ENCODE measurements at places on chromosomes 4 and X.

GRCh38 chrX:11751261-11751660 lies 6.8 kb upstream of the MSL3 start:
- DNase-seq, result no peak

- DNase-seq, result no peak
These were observed 179.4 kb downstream of the QDPR start for GRCh38 chr4:17332478-17332877.

GRCh38 chr4:101415962-101416361 lies 68.6 kb upstream of the PPP3CA start:
- no peak for DNase-seq

GRCh38 chr4:72564184-72564583 lies 4.8 kb downstream of the ADAMTS3 start:
- no peak for DNase-seq

GRCh38 chrX:2507196-2507595 lies 6.4 kb upstream of the DHRSX start:
- DNase-seq, result no peak

DNA sequence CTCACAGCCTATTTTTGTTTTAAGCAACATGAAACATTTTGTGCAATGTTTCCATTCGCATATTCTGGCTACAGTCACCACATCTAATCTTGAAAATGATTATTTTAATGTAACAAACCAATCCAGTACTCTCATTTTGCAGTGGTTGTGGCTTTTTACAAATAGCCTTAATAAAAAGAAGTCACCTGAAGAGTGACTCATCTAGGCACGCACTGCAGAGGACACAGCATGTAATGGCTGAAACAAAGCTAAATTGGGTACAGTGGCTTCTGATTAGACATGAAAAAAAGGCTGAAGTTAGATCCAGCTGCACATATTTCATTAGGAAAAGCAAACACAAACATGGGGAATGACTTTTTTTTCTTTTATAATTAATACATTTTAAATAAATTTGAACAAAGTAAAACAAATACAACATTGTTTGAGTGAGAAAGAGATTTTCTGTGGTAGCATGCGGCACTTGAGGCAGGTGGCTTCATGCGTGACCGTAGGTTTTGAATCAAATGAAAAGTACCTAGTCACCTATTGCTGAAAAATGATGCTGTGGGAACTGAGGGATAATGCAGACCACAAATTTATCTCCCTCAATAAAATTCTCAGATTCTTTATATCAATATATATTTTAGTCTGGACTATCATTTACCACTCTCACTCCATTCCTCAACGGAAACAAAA lies 240.8 kb upstream of the DDX53 start:
- no peak for DNase-seq

DNA sequence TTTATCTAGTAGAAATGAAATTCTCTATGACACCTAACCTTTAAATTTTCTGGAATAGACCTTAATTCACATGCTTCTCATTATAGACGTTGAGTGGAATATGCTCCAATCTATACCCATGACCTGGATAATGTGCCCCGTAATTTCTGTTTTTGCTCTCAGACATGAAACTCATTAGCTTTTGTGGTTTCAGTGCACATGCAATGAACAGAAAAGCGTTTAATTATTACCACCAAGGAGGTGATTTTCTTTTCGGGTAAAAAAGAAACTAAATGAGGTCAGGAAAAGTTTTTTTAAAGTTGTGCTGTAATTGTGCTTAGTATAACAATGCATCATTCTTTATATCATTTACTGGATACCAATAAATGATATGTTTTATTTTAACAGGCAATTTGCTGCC lies 1703.9 kb upstream of the TENM3 start:
- DNase-seq, result no peak

DNA sequence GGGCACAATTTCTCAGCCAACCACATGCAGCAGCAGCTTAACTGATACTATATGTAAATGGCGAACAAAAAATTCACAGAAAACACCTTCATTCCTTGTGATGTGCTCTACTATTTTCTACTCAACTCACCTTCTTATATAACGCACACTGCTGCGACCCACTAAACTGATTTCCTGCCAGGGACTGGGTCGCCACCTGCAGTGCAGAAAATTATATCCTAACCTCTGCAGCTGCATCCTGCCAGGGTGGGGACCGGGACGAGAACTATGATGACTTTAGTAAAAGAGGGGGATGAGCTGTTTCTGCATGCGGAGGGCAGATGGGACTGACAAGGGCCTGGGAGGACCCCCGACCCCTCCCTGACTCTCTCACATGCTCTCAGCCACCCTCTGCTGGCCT lies 27.4 kb downstream of the ABLIM2 start:
- DNase-seq, result peak; percentile 57

DNA sequence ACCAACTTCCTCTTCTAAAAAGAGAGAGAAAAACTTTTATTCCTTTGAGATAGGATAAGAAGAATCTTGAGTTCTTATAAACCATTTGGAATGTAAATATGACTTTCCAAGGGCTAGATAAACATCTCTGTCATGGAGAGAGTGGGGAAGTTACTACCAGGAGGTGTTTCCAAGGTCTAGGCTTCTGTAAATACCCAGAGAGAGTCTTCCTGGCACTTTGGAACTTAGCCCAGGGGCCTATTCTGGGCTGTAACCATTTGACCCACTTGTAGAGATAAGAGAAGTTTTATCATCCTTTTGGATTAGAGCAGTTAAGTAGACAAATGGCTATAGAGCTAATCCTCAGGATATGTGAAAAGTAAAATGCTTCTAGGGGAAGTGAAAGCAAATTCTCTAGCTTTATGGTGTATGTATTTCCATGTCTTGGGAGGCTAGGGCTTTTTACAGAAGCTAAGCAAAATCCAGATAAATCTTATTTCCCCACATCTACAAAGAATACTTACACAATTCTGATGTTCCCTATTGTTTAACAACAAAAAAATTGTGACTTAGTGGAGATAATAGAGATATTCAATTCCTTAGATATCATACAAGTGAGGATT lies 51.1 kb downstream of the MCUB start:
- no peak for DNase-seq

- no peak for DNase-seq
These were observed 64.6 kb upstream of the MTM1 start for GRCh38 chrX:150503898-150504219.

DNA sequence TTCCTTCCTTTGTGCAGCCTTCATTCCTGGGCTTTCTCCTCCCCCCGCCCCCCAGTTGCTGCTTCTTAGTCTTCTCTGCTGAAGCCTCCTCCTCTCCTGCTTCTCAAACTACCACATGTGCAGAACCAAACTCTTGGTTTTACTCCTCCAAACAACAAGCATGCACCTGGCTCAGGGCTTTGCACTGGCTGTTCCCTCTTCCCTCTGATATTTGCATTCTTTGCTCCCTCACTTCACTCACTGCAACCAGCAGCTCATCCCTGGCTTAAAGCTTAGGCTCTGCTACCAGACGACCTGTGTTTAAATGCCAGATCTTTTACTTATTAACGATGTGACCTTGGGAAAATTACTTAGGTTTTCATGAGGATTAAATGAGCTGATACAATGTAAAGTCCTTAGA lies 51.4 kb downstream of the MED28 start:
- no peak for DNase-seq

- DNase-seq, result no peak
These were observed 72.7 kb upstream of the IL15 start for GRCh38 chr4:141563723-141564122.

DNA sequence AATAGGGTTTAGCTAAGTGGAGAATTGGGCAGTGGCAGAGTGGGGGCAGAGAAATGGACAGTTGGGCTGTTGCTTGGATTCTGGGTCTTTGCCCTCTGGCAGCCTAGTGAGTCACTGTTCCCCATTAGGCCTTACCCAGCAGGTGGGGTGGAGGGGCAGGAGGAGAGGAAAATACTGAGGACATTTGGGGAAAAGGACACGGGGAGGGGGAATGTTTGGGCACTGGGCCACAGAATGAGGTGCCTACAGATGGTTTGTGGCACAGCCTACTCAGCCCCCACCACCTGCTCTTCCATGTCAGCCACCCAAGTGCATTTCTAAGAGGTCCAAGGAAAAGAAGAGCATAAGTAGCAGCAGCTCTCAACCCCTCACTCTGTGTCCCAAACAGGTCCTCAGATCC lies 13.0 kb downstream of the SLC16A2 start:
- no peak for DNase-seq

Data from Jurkat, Clone E6-1 (cell line).